ENCODE measurements at places on chromosomes 12 and 14. TPM values are rescaled to one million over a fixed set of nuclear protein-coding genes. Genes with fewer than 3 reads are reported as not detected.

RIMBP2 gene
- total RNA-seq, result not detected

SERPINA10 gene
- total RNA-seq, result not detected

ART4 gene
- not detected for total RNA-seq

HOXC4 gene
- 1.1 TPM for total RNA-seq

HAL gene
- total RNA-seq, result not detected

PTPN11 gene
- total RNA-seq, result 111 TPM

FOXG1 gene
- 3.0 TPM for total RNA-seq

ACACB gene
- 2.8 TPM for total RNA-seq

WDHD1 gene
- total RNA-seq, result 34.1 TPM

PLXNC1 gene
- total RNA-seq, result 0.42 TPM

MYF6 gene
- not detected for total RNA-seq

FGF23 gene
- total RNA-seq, result not detected

KRT85 gene
- total RNA-seq, result not detected

ABCD2 gene
- 0.04 TPM for total RNA-seq

OR10AD1 gene
- total RNA-seq, result not detected

FBRSL1 gene
- total RNA-seq, result 129 TPM

RIPK3 gene
- 0.31 TPM for total RNA-seq
